ENCODE measurements at places on chromosomes 2 and 18.
A peak's percentile ranks its signal among the peaks of the same experiment; 100 is the strongest.

GRCh38 chr2:26011990-26012856 lies 21.7 kb upstream of the RAB10 start:
- no peak for DNase-seq

- no peak for DNase-seq
Observed at GRCh38 chr2:151361674-151362370, 4.4 kb downstream of the TNFAIP6 start.

DNA sequence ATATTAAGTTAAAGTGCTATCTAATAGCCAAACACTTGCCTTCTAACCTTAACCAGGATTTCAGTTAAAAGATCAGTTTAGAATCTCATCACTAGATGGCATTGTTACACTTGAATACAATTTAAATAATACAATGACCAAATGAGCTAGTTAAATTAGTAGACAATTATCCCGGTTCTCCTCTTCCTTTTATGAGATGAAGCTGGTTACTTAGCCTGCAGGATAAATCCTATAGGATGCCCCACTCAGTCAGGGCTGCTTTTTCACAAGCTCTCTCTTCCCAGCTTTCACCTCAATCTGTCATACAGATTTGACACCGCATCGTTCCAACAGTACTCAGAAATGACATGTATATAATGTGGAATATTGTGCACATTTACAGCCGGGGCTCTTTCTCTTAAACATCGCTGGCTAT lies 678.8 kb downstream of the KCNJ3 start:
- DNase-seq: peak; percentile 68

DNA sequence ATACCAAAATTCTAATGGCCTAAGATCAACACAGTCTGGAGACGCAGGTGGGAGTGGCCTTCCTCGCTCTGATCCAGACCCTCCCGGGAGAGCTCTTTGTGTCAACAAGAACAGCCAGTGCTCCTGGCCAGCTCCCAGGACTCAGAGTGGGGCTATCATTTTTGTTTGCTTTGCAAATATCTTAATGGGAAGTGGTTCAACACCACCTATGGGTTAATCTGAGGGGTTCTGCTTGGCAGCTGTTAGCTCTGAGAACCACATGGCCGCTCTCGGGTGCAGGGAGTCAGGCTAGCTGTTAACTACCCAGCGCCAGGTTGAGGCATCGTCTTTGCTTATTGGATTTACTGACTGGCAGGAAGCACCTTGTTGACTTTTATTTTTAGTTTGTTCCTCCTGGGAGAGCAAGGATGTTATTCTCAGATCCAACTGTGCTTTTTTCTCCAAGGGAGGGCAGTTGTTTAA lies 184.8 kb upstream of the SP5 start:
- DNase-seq: peak; percentile 92

DNA sequence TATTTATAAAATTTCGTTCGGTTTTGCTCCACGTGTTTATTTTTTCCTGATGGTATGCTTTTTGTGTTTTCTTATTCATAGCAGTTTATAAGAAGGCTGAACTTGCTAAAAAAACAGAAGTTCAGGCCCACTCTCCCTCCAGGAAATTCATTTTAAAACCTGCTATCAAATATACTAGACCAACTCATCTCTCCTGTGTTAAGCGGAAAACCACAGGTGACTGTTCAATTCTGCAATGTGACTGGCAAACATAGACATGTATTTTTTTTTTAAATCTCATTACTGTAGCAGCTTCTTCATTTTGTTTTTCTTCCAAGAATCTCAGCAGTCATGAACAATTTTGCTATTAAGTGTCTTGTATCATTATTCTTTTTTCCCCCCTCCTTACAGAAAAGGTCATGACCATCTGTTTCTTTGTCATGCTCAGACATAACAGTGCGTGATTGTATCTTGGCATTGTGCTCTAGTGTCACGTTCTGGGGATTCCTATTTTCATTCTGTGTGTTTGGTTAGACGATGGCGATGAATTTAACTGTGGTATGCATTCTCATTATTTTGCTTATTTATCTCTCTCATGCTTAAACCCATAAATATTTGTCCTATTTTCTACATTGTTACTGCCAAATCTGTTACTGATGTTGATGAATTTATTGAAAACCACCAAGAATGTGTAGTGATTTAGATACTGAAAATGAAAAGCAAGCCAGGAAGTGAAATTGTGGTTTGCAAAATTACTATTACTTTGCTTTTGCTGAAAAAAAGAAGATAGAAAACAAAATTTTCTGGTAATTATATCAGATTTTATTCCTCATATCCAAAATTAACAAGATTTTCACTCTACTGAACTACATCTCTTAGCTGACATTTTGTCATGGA lies 74.6 kb upstream of the UNC80 start:
- DNase-seq: no peak

- no peak for DNase-seq
Observed at GRCh38 chr2:208099682-208100470, 24.4 kb downstream of the CRYGD start.

GRCh38 chr2:17765398-17765797 lies 11.5 kb downstream of the GEN1 start:
- no peak for DNase-seq

DNA sequence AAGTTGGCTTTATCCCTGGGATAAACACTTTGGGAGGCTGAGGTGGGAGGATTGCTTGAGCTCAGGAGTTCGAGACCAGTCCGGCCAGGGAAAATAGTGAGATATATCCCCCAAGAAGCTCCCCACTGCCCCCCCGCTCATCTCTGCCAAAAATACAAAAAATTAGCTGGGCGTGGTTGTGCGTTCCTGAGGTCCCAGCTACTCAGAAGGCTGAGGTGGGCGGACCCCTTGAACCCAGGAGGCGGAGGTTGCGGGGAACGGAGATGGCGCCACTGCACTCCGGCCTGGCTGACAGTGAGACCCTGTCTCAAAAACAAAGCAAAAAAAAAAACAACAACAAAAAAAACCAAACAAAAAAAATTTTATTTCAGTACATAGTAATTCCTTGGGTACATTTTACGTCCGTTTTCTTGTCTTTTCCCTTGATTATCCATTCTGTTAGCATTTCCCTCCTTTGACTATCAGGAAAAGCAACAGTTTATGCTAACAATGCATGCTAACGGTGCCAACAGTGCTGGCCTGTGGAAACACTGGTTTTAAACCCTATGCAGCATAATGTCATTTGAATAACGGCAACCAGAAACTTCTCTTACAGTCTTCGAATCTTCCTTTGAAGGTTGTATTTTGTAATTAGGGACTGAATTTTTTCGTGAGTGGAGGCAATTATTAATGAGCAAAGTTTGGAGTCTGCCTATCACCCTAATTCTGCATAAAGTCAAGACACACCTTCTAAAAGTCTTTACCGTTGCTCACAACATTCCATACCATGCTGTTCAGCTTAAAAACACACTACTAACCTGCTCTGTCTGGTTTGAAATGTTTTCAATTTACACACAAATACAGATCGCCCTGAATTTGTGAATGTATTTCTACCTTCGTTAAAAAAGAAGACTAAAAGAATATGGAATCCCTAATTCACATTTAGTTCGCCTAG lies 721 bp upstream of the MIB1 start:
- DNase-seq: no peak

GRCh38 chr2:69605284-69605683 lies 38.3 kb downstream of the AAK1 start:
- no peak for DNase-seq

DNA sequence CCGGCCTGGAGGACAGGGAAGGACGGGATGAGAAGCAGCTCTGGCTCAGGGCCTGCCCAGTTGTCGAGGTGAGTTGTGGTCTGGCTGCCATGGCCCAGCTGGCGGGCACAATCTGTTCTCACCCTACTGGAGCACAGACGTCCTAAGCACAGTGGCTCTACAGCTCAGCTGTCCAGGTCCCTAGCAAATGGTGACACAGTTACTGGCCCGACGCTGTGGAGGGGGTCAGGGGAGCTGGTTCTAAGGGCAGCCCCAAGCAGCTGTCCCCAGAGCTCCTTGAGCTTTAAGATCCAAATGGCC lies 32.9 kb downstream of the KCNK3 start:
- DNase-seq: no peak

DNA sequence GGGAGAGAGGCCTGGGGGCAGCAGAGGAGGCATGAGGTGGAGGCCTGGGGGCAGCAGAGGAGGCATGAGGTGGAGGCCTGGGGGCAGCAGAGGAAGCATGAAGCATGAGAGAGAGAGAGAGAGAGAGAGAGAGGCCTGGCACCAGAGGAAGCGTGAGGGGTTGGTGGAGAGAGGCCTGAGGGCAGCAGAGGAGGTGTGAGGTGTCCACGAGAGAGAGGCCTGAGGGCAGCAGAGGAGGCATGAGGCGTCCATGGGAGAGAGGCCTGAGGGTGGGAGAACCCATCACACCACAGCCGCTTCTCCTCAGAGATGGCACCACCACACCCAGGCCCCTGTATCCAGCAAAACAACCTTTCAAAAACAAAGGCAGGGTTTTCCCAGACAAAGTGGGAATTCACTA lies 55.7 kb upstream of the KCNG2 start:
- DNase-seq: no peak

GRCh38 chr2:46650556-46651001 lies 171.2 kb downstream of the TMEM247 start:
- peak; percentile 57 for DNase-seq

DNA sequence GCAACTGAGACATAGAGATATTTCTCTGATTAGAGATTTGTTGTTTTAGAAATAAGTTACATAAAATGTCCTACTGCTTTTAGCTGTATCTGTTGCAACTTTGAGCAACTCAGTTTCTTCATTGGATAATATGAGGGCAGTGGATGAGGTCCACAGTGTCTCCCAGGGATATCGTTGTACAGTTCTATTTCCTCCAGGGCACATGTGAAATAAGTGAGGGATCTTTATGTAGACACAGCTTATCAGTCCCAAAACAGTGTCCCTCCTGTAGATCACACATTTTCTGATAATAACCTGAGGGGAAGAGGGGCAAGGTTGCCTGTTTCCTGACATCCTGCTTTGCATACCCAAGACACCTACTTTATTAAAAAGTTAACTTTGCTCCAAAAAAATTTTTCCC lies 1231.2 kb upstream of the ZEB2 start:
- no peak for DNase-seq

DNA sequence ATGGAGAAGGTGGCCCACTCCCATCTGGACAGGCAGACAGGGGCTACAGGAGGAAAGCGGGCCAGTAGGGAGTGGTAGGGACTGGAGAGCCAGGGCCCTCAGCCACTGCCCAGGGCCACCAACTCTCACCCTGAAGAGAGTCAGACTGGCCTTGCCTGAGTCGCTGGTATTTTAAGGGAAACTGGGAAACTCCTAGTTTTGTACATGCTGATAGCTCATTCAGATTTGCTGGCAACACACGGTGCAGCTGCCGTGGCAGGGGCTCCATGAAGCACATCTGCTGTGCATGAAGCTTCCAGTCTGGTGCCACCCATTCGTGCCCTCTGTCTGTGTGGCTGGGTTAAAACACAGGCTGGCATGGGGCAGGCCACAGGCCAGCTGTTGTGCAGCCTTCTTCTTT lies 137.3 kb upstream of the GLI2 start:
- DNase-seq: no peak

DNA sequence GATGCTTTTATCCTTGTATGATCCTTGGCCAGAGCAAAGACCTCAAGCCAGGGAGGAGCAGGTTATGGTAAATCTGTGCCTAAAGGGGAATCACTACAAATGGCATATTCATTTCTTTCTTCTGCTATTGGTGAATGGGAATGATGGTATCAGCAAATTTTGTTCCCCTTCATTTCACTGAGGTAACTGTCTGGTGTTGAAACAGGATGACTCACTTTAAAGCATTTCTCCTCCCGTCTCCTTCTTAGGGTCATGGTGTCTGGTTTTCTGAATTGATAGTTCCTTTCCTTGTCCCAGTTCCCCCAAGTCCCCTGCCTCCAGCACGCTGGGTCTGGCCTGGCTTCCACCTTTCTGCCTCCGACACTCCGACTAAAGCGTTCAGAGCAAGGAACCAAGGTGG lies 109.2 kb downstream of the MREG start:
- DNase-seq: no peak

DNA sequence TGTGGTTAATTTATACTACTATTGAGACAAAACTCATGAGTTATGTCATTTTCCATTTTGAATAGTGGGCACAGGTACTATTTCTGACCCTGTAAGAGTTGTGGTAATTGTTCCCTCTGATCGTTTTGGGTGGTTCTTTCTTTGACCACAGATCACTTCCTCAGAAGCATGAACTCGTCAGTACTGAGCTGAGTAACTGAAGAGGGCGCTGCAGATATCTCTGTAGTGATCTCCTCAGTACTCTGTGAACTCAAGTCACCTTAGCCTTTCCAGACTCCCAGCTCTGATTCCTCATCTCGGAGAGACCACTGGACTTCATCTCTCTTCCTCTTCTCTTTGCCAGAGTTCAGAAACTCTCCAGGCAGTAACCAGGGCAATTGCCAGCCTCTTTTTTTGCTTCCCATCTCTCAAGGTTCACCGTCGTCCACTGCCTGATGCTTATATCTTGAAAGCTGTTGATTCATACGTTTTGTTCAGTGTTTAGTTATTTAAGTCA lies 9.4 kb upstream of the IL1RL1 start:
- no peak for DNase-seq

DNA sequence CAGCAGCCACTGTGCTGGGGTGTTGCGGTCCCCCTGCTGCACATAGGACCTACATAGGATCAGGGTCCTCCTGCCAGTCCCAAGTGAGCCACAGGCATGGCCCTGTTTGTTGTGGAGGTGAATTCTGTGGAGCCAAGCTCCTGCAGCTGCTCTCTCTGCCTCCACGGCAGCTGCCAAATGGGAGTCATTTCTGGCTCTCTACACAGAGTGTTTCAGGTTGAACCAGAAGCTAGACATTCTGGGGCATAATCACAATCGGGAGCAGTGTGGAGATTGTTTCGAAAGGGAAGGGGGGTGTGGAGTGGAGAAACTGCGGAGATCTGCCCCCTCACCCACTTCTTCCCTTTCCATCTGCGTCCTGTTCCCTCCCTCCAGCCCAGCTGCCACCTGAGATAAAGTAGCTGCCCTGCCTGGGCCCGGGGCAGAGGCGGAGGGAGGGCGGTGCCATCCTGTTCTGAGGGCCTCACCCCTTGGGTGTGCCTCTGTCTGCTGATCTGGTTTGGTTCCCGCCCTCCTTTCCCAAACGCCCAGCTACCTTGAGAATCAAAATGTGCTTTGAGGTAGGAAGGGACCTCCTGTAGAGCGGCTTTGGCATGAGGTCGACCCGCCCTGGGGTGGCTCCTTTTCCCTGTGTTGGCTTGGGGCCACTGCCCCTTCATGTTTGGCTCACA lies 139.4 kb downstream of the WDSUB1 start:
- DNase-seq: no peak

GRCh38 chr2:71786291-71787107 lies 333.1 kb downstream of the DYSF start:
- DNase-seq: no peak

DNA sequence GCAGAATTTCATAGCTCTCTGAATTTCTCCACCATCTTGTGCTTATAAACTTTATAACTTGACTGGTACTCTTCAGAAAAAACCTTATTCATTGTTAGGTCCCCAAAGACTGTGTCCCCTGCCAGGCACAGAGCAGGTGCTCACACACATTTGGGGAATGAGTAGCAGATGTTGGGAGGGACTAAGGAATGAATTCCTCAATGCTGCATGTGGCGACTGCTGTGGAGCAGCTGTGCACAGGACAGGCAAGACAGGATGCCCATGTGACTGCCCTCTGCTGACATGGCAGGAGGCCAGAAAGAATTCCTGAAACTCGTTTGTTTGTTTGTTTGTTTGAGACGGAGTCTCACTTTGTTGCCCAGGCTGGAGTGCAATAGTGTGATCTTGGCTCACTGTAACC lies 122.3 kb upstream of the ITGA6 start:
- DNase-seq: no peak
